ENCODE measurements at places on chromosomes 3 and 15.

DNA sequence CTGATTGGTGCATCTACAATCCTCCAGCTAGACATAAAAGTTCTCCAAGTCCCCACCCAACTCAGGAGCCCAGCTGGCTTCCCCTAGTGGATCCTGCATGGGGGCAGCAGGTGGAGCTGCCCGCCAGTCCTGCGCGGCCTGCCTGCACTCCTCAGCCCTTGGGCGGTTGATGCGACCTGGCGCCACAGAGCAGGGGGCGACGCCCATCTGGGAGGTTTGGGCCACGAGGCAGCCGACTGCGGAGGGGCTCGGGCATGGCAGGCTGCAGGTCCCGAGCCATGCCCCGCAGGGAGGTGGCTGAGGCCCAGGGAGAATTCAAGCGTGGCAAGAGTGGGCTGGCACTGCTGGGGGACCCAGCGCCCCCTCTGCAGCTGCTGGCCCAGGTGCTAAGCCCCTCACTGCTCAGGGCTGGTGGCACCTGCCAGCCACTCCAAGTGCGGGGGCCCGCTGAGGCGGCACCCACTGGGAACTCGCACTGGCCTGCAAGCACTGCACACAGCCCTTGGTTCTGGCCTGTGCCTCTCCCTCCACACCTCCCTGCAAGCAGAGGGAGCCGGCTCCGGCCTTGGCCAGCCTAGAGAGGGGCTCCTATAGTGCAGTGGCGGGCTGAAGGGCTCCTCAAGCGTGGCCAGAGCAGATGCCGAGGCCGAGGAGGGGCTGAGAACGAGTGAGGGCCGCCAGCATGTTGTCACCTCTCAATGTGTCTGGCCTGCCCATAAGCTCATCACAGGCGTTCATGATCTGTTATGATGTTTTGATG is 30.1 kb downstream of the COL6A6 start:
- DNase-seq = no peak

DNA sequence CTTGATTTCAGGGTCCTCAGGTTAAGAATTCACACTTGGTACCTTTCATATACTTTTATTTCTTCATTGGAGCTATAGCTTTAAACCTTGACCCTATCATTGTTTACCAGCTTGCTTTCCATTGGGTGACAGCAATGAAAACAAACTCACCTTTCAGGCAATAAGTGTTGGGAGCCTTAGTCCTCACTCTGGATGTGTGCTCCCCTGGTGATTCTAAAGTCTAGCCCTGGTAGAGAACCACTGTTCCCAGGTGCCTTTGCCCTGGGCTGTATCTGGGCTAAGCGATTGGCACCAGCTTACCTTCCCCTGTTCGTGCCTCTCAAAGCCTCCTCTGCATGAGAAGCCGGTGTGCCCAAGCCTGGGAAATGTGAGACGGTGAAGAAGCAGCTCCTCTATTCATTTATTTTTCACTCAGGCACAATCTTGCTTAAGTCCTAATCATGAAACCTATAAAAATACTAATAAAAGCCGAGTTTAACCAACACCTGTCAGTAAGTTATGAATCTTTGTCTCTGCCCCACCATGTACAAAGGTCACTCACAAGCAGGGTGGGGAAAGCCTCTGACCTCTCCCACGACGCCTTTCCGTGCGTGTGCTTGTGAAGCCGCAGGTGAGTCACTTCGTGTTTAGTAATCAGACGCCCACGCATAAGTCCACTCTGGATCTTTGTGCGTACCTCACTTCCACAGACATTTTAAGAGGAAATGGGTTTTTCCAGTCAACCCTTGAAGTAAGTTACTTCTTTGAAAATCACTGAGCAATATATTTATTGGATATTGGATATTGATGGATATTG is 12.8 kb upstream of the ARRDC4 start:
- no peak for DNase-seq

DNA sequence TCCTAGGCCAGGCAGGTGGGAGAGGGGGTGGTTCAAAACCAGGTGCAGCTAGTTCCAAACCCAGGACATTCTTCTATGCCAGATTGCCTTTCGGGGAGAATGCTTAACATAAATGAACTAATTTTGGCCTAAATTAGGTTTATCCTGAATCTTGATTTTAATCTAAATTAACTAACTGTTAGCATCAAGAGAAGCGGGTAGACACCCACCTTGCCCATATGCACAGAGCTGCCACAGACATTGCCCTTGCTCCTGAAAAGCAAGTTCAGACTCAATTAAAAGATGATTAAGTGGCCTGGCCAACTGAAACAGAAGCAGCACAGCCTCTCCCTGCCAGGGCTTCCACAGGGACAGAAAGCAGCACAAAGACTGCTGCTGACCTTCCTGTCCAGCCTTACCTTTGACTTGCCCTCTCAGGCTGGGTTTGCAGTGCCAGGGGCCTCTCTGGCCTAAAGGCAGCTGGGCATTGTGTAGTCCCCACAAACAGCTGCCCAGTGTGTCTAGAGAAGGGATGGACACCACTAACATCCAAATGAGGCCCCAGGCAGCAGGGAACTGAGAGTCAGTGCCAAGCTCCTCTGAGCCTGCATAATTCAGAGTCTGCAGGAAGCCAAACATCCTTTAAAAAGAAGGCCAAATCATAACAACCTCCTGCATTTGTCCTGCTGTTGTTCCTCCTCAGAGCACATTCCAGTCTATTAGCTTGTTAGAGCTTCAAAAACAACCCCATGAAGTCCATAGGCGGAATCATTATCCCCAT is 15.4 kb upstream of the OXTR start:
- DNase-seq = no peak

- DNase-seq = no peak
These were observed 272.5 kb downstream of the TBC1D5 start for GRCh38 chr3:17469954-17470353.

DNA sequence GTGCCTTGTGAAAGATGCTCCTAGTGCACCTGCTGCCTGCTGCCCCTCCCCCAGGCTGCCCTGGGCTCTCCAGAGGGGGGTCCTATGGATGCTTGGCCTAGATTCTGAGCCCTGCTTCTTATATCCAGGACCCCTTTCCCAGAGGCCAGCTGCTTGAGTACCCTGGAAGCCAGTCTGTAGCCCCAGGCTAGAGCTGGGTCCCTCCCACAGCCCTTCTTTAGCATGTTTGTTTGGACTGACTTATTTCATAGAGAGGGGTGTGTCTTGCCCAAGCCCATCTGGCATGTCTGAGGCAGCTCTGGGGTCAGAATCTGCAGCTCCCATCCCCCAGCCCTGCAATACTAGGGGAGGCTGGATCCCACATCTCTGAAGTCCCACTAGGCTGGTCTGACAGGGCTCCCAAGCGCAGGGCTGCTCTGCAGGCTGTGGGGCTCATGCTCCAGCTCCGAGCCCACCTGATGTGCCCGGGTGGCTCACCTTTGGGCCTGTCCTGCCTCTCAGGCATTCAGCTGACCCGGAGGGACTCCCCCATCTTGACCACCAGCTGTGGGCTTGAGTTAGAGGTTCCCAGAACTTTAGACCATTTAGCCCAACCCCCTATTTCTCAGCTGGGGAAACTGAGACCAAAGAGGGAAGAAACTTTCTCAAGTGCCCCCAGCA is 3.1 kb downstream of the CHRNB4 start:
- no peak for DNase-seq

DNA sequence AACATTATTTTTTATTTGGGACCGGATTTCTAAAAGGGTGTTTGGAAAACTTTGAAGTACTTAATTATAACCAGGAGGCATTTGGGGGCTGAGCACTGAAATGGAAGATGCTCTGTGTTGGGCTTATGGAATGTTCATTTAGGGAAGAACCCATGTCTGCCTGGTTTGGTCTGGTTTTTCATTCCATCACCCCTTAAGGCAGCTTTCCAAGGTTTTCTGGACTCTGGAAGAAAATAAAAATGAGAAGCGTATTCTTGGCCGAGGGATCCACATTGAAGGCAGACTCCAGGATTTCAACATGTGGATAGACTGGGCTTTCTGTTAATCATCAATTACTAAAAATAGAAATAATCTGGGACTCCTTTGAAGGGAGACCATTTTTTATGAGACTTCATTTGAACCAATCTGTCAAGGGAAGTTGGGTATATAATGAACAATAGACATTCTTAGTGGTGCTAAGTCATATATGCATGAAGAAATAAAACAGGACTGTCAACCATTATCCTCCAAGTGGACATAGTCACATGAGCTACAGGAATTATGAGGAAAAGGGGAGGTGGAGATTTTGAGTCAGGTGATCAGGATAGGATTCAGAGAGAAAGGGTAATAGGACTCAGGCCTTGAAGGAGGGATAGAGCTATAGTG is 270.5 kb upstream of the ADAMTS9 start:
- no peak for DNase-seq

DNA sequence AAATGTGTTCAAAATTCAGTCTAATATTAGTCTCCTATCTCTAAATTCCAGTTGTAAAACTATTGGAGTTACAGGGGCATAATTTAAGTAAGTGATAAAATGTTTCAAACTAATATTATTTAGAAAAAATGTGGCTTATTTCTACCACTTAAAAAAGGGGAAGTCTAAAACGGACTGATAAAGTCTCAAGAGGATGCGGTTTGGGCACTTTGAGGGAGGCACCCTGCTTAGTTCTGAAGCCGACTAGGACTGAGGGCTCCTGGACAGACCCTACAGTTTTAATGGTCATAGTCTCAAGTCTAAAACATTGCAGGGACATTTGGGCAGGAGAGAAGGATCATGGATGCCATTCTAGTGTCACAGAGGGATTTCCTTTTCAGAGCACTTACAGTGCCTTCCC is 566.3 kb downstream of the NR2F2 start:
- DNase-seq = no peak

DNA sequence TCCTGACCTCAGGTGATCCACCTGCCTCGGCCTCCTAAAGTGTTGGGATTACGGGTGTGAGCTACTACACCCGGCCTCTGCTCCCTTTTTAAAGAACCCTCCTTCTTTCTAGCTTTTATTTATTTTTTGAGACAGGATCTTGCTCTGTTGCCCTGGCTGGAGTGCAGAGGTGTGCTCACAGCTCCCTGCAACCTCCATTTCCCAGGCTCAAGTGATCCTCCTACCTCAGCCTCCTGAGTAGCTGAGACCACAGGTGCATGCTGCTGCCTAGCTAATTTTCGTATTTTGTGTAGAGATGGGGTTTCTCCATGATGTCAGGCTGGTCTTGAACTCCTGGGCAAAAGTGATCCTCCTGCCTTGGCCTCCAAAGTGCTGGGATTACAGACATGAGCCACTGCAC is 34.5 kb downstream of the TKT start:
- no peak for DNase-seq

- no peak for DNase-seq
These were observed 122.4 kb downstream of the THSD4 start for GRCh38 chr15:71237456-71238188.

- no peak for DNase-seq
These were observed 753 bp downstream of the INAFM2 start for GRCh38 chr15:40323953-40324937.

GRCh38 chr3:27209617-27210264 is 159.4 kb downstream of the NEK10 start:
- no peak for DNase-seq

DNA sequence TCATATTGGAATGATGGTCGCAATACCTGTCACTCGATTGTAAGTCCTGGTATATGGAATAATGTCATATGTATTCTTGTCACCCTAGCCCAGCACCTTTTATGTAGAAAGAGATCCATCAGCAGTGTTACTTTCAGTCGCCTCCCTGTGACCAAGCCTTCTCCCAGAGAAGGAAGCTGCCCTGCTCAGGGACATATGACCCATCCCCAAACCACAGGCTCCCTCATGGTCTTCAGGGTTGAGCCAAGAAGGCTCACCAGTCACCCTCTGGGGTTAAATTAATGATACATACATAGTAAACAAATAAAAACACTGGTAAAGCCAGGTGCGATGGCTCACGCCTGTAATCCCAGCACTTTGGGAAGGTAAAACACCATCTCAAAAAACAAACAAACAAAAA is 4.6 kb upstream of the MFGE8 start:
- DNase-seq = no peak

DNA sequence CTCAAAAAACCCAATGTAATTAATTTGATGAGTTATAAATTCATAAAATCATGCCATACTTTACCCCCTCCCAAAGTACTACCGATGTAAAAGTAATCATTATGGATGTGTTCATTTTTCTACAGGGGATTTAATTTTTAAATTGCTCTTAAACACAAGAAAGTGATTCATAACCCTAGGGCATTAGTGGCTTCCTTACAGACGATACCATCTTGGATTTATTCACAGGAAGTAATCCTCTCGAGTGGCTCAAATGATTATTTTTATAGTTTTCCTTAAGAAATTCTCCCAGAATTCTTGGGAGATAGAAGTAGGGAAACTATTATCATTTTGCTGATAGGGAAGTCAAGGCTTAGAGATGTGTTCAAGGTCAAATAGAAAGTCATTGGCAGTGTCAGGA is 80.9 kb downstream of the PEX5L start:
- DNase-seq = no peak

- no peak for DNase-seq
These were observed 975 bp downstream of the PCSK6 start for GRCh38 chr15:101488300-101489164.

GRCh38 chr3:172260381-172260780 is 187.9 kb downstream of the GHSR start:
- DNase-seq = no peak

DNA sequence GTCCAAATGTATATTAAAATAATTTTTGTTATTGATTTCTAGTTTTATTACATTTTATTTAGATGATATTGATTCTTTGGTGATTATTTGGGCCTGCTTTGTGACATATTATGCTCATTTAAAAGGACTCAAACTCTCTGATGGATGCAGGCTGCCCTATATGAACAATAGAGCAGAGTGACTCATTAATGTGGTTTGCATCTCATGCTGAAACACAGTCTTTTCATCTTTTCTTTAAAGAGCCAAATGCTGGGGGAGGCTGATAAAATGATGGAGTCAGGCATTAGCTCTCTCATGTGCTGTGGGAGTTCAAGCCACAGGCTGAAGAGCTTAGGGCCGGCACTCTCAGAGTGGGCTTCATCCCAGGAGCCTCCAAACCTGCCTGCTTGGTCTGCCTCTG is 7.2 kb downstream of the PLA1A start:
- no peak for DNase-seq

- no peak for DNase-seq
These were observed 35.8 kb downstream of the BTD start for GRCh38 chr3:15637131-15637951.

GRCh38 chr3:191382661-191383060 is 52.3 kb upstream of the UTS2B start:
- no peak for DNase-seq

DNA sequence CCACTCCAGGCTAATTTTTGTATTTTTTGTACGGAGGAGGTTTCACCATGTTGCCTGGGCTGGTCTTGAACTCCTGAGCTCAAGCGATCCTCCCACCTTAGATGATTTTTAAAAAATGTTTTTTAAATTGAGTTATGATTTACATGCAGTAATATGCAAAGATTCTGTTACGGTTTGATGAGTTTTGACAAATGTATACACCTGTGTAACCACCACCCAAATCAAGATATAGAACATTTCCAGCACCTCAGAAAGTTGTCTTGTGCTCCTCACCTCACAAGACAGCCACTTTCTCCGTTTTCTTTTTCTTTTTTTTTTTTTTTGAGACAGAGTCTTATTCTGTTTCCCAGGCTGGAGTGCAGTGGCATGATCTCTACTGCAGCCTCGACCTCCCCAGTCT is 4.8 kb downstream of the SLC6A6 start:
- no peak for DNase-seq

All from effector CD4-positive, alpha-beta T cell (primary cell).